ENCODE measurements at places on chromosomes 3 and 15.
A peak's percentile ranks its signal among the peaks of the same experiment; 100 is the strongest.

DNA sequence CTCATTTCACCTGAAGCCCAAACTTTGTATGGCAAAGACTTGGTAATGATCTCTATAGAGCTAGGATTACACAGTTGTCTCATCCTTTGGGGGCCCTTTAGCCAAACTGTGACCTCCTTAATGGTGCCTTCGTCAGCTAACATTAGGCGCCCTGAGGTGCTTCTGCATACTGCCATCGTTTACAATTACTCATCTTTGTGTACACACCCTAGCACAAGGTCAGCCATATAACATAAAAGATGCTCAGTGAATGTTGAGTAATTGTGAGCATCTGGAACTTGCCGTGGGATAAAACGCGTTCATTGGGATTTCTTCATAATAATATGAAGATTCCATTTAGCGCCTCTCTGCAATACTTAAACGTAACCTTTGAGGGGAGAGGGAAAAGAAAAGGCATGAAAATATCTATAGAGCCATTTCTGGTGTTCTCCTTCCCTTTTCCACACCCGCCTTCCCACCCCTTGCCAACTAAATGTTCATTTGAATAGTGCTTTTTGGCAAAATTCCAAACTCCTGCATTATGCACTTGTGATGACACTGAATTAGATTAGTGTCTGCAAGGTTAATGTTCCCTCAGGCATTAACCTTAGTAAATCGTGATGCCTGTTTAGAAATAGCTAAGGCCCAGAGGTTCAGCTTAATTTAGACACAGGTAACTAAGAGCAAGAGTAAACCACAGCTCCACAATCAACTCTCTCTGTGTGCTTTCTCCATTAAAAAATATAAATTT, 990 bp upstream of the ZNF148 start:
- DNase-seq, result peak; percentile 37

GRCh38 chr3:123143669-123144411, 57.9 kb upstream of the SEC22A start:
- no peak for DNase-seq

- DNase-seq, result peak; percentile 1
Measured at GRCh38 chr3:30081904-30082303, 524.5 kb upstream of the TGFBR2 start.

- no peak for DNase-seq
Measured at GRCh38 chr3:65902304-65902793, 136.4 kb downstream of the MAGI1 start.

GRCh38 chr3:138062626-138063025, 52.7 kb downstream of the CLDN18 start:
- DNase-seq, result no peak

GRCh38 chr15:69072906-69073305, 58.4 kb downstream of the NOX5 start:
- DNase-seq, result no peak
